ENCODE measurements at places on chromosomes 3 and 15. TPM values are rescaled to one million over a fixed set of nuclear protein-coding genes. Genes with fewer than 3 reads are reported as not detected.
A peak's percentile ranks its signal among the peaks of the same experiment; 100 is the strongest.

The PRKCD gene
- total RNA-seq, result 30.3 TPM

The SPSB4 gene
- 0.36 TPM for total RNA-seq

DNA sequence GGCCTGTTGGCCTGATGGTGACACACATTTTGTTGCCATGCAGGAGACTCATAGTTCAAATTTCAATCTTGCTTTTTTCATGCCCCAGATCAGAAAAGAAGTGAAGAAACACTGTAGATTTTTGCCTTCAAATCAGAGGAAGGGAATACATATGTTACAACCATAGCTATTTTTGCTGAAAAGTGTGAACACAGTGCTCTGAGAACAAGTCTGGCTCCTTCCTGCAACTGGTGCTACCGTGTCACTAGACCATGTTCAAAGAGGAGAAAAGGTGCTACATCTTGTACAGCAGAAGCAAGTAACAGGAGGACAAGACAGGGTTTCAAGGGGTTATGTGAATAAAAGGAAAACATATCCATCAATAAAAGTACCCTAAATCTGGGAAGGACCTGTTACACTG is 44.6 kb downstream of the CD47 start:
- no peak for DNase-seq

DNA sequence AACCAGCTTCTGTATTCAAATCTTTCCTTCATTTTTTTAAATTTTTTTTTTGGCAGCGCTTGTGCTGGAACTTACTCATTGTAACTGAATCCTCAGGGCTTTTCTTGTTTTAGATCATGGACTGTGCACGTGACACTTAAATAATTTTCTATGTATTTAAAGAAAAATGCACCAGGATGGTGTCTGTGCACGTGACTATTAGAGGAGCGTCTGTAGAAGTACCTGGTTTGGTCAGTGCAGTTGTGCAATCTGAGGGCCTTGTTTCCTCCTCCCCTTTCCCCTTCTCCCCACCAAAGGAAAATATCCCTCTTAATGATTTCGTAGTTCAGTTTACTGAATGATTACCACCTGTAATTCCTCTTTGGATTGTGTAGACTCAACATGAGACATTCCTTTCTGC is 31.3 kb downstream of the EDEM1 start:
- no peak for DNase-seq

DNA sequence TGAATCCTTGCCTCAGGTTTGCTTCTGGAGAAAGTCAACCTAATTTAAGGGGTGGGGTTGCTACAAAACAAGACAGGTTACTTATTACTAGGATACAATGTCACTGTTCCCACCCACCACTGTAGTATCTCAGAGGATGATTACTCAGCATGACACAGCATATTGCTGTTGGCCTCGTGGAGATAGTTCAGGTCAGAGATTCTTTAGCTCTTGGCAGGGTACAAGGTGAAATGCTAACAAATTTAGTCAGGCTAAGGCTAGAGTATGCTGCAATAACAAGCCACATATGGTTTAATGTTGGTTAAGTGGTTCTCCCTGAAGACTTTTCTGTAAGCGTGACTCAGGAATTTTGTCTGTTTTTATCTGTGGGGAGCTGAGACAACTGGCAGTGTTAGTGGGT is 161.8 kb downstream of the EDEM1 start:
- no peak for DNase-seq

DNA sequence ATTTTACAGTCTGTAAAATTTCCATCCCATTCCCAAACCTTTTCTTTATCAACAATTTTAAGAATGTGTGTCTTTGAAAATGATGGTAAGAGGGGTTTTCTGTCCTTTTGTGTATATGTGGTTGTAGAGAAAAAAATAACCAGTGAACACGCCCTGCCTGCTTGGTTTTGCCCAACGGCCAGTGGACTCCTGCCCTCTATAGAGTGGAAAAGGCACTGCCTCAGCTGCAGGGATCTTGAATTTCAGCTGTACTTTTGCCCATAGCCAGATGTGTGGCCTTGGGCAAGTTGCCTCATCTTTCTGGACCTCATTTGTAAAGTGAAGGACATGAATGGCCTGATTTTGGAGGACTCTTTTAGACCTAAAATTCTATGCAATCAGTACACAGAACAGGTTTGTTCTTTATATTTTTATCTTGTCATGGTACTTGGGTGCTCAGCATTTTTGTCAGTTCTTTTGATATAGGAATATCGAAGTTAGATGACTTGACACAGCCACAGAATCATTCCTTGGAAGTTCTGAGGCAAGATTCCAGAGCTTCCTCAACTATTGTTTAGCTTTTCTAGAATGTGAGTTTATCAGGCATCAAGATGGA is 81.0 kb downstream of the CLDN11 start:
- DNase-seq, result no peak

- no peak for DNase-seq
Observed at GRCh38 chr15:40038275-40038637, 725 bp downstream of the SRP14 start.

GRCh38 chr3:107028626-107029025 is 348.6 kb upstream of the CCDC54 start:
- DNase-seq, result no peak

- no peak for DNase-seq
Observed at GRCh38 chr3:185504636-185505035, 5.8 kb upstream of the TMEM41A start.

DNA sequence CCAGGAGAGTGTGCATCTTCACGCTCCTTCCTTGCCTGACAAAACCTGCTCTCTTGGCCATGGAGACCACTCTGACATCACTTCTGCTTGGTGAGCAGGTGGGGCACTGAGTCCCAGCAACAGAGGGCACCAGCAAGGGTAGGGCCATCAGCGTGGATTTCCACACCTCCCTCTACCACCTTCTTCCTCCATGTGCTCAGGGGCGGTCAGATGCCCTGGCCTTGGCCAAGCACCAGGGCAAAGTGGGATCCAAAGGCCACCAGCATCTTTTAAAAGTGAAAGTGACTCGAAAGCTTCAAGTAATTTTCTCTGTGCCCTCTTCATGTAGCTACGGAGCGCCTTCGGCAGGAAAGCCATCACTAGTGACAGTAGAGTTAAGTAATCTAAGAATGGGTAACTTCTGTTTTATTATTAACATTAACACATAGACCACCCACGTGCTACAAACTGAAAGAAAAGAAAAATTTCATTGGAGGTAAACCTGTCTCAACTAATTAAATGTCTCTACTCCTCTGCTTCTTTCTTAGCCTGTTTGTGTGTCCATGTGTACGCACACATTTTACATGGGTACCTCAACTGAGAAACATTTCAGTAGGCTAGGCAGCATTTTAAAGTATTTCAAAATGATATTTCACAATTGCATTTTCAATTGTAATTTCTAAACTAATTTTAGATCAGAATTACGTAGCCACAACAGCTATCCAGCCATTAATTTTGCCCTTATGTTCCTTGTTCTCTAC is 57.9 kb downstream of the CHSY1 start:
- DNase-seq, result no peak

- DNase-seq, result no peak
Observed at GRCh38 chr3:37132334-37132733, 42.0 kb downstream of the LRRFIP2 start.

GRCh38 chr3:65402597-65402996 is 636.1 kb downstream of the MAGI1 start:
- DNase-seq, result peak; percentile 60

DNA sequence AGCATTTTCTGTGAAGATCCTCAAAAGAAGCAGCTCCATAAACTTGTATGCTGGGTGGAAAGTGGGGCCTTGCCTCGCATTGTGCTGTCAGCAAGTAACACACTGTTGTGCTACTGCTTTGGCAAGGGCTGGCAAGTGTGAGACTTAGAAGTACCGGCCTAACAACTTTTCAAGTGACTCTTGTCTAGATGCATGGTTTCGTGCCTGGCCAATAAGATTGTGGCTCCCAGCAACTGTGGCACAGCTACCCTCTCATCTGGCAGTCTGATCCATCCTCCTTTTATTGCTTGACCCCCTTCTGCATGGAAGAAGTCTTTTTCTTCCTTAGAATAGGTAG is 79.4 kb upstream of the VEPH1 start:
- DNase-seq, result no peak

DNA sequence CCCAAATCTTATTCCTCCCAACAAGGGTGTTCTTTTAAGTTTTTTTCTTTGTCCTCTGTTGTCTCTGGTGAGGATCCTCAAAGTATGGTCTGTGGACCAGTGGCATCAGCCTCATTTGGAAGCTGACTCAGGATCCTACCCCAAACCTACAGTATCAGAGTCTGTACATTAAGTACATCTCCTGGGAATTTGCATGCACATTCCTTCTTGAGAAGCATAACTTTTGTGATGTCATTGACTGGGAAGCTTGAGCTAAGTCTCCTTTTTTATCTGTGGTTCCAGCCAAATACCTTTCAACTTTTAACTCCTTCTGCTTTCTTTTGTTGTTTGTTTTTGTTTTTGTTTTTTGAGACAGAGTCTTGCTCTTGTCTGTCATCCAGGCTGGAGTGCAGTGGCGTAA is 40.5 kb downstream of the ARMC8 start:
- DNase-seq, result no peak

The GOLGA6L10 gene
- total RNA-seq, result 1.9 TPM

All from sciatic nerve (tissue), 2 donors.